Neural crest cell (in vitro differentiated cells): ENCODE measurements at places on chromosomes 16 and 17. TPM values are rescaled to one million over a fixed set of nuclear protein-coding genes. Genes with fewer than 3 reads are reported as not detected.

- no peak for DNase-seq
Measured at GRCh38 chr16:67174706-67175231, 4.4 kb downstream of the NOL3 start.

SLC9A5 gene
- 3.3 and 4.4 TPM in 2 replicates for total RNA-seq

- no peak for DNase-seq
Measured at GRCh38 chr16:2288726-2289125, 20.8 kb upstream of the RNPS1 start.

FOXL1 gene
- 0.09 and 0.18 TPM in 2 replicates for total RNA-seq

- DNase-seq, result peak; percentile 14
Measured at GRCh38 chr17:68972119-68972704, 17.0 kb upstream of the ABCA8 start.

GRCh38 chr16:8622315-8622656 lies 788 bp downstream of the METTL22 start:
- no peak for DNase-seq

DNA sequence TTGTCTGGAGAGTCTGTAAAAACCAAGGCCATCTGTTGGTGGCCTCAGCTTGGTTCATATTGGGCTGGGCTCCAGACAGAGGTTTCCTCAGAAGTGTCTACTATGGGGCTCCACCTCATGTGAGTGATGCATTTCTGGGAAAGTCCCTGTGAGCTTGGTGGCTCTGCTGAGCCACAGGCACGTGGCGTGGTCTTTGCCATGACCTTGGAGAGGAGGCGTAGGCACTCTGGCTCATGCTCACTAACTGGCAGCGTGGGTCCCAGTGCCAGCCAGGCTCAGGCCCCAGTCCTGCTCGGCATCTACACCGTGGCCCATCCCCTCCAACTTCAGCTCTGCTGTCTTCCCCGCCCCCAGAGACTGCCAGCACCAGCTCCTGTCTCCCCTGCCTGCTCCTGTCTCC lies 10.7 kb upstream of the SMTNL2 start:
- DNase-seq, result no peak

PDIA2 gene
- total RNA-seq, result 1.4 and 2.1 TPM in 2 replicates

GRCh38 chr17:81349397-81350319 lies 45.6 kb upstream of the BAHCC1 start:
- no peak for DNase-seq

DNA sequence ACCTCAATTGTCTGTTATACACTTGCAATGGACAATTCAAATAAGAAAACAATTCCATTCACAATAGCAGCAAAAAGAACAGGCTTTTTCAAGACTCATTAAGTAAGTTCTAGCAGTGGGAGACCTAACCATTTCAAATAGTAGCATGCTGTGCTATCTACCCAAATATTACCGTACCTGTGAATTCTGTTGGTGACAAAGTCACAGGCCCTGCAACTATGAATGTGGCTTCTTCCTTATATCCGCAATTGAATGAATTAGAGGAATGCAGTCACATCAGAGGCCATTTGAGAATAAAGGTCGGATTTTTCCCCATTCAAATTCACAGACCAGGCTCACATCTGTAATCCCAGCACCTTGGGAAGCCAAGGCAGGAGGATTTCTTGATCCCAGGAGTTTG lies 800 bp upstream of the NME4 start:
- no peak for DNase-seq

DNA sequence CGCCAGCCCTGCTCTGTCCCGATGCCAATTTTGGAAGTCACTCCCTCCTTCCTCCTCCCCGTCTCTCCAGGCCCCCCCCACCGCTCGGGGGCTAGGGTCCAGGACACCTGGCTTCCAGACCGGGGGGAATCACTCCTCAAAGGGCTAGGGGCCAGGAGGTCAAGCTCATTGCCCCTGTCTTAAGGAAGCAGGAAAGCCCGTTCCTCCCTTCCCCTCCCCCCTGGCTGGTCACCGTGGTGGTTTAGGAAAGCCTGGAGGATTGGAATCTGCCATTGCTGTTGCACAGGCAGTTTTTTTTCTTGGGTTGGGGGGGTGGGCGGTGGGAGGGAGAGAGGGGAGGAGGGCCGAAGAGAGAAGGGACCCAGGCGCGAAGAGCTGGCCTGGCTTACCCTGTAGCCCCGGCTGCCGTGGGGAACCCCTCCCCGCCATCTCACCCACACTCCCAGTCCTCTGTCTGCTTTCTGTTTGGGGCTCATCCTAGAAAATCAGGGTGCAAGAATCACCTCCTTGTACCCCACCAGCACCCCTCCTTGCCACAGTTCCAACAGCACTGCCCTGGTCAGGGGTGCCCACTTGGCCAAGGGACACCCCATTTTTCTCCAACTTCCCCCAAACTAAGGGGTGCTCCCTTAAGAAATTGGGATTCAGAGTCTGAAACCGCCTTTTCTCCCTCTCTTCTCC lies 2.9 kb upstream of the BCL6B start:
- DNase-seq, result no peak

DNA sequence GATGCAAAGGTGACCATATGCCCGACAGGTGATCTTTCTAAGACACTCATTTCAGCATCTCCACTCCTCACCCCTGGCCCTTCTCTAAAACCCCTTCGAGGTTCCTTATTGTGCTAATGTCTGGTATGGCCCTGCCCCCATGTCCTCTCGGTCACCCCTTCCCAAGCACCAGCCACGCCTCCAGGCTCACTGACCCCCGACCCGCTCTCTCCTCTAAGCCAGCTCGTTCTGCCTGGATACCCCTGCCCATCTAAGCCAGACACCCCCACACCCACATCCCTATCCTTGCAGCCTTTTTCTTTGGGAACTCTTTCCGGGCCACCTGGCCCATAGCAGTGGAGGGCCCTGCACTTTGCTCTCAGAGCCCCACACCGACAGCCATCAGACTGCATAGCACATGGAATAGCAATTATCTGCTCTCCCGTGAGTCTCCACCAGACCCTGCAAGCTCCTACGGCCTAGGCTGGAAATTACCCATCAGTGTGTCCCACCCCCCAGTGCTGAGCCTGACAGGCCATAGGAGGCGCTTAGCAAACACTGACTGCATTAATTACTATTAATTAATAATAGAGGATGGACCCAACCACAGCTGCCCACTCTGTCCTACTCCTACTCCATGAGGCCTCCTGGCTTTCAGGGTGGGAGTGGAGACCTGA lies 176.7 kb downstream of the TMEM132E start:
- DNase-seq, result no peak

- no peak for DNase-seq
Measured at GRCh38 chr17:79793924-79794304, 3.0 kb downstream of the CBX8 start.

CORO1A gene
- 25.2 and 25.8 TPM in 2 replicates for total RNA-seq

GRCh38 chr17:61986898-61987297 lies 59.1 kb upstream of the INTS2 start:
- DNase-seq, result no peak

CNTNAP1 gene
- total RNA-seq, result 17.0 and 19.4 TPM in 2 replicates

DNA sequence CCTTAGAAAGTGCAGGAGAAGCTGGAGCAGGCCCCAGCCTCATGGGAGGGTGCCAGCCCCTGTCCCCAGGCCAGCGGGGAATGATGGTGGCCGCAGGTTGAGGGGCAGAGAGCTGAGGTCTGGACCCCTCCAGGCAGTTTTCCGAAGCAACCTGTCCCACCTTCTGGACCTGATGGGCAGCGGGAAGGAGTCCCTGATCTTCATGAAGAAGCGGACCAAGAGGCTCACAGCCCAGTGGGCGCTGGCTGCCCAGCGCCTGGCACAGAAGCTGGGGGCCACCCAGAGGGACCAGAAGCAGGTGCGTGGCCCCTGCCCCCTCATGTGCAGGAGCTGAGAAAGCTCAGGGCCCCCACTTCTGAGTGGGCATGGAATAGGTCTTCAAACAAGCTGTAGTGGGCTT lies 36.8 kb downstream of the MGAT5B start:
- no peak for DNase-seq

GRCh38 chr16:60792437-60792836 lies 1243.8 kb downstream of the CDH8 start:
- no peak for DNase-seq

DYNLL2 gene
- 95.9 and 99.9 TPM in 2 replicates for total RNA-seq

- DNase-seq, result no peak
Measured at GRCh38 chr17:76039121-76039520, 12.0 kb upstream of the EVPL start.

CSH2 gene
- not detected in 2 replicates for total RNA-seq

- peak; percentile 86 for DNase-seq
Measured at GRCh38 chr17:7314719-7315569, at the start of gene GPS2. Gene GPS2 (minus strand): TSS chr17:7315360. CDS start chr17:7315052, 308 bp downstream.

GRCh38 chr17:73427198-73427597 lies 115.4 kb upstream of the CDC42EP4 start:
- no peak for DNase-seq

DNA sequence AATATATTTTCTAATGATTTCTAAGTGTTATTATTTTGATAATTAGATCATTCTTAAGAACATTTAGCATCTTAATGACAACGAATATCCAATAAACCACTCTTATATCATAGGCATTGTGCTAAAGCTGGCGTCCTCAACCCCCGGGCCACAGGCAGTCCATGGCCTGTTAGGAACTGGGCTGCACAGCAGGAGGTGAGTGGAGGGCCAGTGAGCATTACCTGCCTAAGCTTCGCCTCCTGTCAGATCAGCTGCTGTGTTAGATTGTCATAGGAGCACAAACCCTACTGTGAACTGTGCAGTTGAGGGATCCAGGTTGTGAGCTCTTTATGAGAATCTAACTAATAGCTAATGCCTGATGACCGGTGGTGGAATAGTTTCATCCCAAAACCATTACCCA lies 3.7 kb downstream of the DUXB start:
- no peak for DNase-seq

GRCh38 chr17:6160911-6161855 lies 91.0 kb downstream of the WSCD1 start:
- DNase-seq, result no peak

DNA sequence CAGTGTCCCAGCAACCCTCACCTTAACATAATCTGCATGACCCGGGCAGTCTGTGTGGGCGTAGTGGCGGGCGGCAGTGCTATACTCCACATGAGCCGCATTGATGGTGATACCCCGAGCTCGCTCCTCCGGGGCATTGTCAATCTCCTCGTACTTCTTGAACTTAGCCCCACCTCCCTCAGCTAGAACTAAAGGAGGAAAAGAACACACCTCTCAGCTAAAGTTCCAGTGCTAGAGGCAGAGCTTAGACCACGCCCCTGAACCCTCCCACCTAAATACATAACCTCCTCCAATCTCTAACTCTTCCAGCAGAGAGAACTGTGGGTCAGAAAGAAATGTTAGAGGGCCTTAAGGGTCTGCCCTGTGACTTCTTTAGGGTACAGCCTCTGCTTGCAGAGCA lies 855 bp downstream of the TUFM start:
- no peak for DNase-seq

DNA sequence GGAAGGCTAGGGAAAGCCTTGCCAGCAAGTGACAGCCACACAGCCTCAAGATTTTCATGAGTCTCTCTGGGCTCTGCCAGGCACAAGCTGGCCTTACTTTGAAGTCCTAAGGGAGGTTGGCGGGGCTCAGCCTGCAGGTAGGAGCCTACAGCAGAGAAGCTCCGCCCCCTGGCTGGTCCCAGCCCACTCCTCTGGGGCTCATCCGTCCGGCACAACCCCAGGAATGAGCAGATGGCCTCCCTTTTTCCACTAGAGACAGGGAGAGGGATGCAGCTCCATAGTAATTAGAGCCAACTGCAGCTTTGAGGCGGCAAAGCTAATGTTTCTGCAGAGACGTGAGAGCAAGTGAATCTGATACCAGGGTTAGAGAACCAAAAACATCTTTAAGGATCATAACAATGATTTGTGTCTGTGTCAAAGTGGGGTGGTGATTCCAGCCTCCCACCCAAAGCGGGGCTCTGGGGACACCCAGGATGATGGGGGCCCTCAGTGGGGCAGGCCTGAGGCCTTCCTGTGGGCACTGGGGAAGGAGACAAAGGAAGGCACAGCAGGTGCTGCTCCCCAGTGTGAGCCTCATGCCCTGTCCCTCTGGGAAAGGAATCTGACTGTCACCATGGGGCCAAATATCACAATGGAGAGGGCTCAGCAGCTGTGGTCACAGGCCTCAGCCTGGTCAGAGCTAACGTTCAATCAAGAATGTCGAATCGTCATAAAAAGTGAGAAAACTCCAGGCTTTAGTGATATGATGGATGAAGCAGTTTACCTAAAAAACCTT lies 61.5 kb downstream of the RBFOX3 start:
- no peak for DNase-seq

GRCh38 chr16:777826-778225 lies 10.4 kb downstream of the RPUSD1 start:
- DNase-seq, result no peak

OR3A3 gene
- total RNA-seq, result not detected in 2 replicates

DNA sequence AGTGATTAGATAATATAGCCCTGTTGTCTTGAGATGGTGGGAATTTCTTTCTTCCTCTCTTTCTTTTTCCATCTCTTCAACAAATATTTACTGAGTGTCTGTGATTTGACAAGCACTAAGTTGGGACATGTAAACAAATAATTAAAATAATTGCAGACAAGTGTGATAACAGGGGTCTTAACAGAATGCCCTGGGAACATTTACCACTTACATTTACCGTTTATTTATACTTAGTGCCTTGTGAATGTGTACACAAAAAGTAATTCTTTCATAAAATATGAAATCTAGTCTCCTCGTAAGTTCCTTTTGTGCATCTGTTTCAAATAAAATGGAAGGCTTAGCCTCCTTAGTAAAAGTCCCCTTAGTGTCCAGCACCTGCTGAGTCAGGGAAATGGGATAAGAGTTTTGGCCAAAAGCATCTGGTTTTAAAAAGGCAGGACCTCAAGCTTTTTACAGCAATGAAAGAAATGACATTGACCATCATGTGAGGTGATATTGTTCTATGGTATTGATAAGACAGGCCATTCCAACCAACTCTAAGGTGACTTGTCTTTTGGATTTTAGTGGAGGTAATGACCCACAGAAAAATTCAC lies 188.2 kb downstream of the HS3ST3B1 start:
- no peak for DNase-seq

- peak; percentile 24 for DNase-seq
Measured at GRCh38 chr17:18143044-18143936, 34.7 kb downstream of the MYO15A start.

HEATR9 gene
- not detected in 2 replicates for total RNA-seq

DNA sequence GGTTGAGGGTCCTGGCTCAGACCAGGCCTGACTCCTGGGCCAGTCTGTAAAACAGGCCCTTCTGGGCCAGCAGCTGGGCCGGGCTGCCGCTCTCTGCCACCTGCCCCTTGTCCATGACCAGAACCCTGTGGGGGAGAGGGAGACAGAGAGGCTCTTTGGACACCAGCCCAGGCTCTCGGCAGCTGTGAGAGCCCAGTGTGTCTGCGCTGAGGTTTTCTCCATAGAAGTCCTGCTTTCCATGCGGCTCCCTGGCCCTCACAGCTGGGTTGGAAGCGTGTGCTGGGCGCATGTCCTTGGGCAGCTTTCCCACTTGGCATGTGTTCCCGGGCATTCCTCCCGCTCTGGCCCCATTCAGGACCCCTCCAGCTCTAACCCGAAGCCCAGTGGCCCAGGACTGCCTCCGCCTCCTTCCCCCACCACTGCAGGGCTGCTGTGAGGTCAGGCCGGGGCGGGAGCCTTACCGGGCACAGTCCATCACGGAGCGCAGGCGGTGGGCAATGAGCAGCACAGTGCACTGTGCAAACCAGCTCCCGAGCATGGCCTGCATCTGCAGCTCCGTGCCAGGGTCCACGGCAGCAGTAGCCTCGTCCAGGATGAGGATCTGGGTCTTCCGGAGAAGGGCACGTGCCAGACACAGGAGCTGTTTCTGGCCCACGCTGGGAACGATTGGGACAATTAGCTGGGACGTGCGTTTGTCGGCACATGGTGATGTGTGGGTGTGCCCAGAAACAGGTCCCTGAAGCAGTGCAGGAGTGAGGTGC lies 73.0 kb downstream of the ABCC6 start:
- DNase-seq, result no peak
